ENCODE measurements at places on chromosomes 6 and 20.

- no peak for DNase-seq
Measured at GRCh38 chr6:82953871-82954270, 111.8 kb downstream of the UBE3D start.

DNA sequence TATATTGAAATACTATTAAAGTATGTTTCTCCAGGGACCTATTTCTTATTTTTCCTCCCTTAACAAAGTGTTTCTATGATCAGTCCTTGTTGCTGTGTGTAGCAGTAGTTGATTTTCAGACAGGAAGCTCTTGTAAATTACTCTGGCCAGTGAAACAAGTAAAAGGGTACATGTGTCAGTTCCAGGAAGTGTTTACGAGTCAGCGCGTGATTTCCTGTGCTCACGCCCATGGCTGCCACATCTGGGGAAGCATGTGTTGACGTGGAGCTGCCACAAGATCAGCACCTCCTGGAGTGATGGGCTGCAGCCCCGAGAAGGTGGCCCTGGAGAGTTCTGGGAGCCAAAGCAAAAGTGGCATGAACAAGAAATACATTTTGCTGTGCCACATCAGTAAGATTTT is 38.6 kb upstream of the GGTLC1 start:
- DNase-seq = peak; percentile 94

DNA sequence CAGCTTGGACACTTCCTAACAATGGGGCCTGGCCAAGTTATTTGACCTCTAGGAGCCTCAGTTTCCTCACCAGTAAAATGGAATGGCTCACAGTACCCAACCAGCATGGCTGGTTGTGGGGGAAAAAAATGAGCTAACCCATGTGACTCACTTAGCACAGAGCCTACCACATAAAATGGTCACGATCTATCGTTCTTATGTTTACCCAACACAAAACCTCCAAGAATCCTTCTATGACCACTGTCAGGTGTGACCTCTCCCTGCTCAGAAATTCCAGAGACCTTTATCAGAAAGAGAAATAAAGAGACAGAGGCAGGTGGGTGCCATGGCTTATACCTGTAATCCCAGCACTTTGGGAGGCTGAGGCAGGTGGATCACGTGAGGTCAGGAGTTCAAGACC is 39.4 kb downstream of the BPIFB1 start:
- DNase-seq = no peak

DNA sequence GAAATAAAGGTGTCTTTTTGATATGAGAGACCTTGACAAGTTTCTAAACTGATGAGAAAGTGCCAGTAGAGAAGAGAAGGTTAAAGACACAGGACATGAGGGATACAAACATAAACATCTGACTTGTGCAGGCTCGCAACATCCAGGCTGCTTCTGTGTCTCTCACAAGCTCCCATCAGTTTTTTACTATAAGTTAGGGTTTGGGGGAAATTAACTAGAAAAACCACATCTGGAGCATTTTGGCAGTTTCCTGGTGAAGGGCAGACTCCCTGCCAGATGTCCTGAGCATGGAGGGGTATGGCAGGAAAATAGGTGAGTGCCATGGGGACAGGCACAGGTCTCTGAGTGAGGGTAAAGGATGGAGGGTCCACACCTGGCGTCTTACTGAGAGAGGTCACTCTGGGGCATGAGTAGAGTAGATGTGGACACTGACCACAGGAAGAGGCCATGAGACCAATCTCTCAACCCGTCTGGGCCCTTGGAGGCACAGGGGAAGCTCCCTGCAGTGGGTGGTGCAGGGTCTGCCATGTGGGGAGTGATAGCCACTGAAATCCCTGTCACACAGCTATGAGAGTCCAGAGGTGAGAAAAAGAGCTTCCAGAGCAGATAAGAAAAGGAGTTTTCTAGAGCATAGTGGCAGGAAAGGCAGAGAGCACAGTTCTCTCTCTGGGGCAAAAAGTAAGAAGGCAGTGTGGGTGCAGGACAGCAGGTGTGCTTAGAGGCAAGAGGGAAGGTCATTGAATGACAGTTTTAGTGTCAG is 193.3 kb upstream of the SYNDIG1 start:
- DNase-seq = no peak

DNA sequence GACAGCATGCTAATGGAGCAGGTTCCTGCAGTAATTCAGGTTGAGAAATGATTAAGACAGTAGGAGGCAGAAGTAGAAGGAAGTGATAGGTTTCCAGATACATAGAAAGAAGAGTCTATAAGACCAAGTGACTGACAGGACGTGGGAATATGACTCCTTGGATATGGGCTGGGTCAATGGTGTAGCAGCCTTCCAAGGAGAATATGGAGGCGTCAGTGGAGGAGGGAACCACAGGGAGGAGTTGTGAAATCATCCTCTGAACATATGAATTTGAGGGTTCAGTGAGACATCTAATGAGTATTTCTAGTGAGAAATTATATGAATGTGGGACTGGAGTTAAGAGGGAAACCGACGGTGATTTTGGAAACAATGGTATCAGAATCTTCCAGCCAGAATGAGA is 43.3 kb downstream of the NUDT3 start:
- no peak for DNase-seq

DNA sequence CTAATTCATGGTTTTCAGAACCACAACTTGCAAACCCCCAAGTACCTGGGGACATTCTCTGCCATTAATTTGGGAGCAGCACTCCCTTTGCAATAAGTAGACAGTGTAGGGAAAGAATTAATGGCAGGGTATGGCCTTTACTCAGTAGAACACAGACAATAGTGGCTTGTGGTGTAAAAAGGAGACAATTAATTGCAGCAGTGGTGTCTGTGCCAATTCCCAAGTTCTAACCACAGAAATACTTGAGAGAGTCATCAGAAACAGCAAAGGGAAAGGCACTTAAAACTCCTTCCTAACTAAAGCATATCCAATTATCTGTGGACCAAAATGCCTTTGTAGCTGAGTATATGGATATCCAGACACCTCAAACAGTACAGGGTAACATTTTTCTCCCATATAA is 257.6 kb upstream of the POU3F2 start:
- no peak for DNase-seq
